ENCODE measurements at places on chromosomes 11 and 22.

DNA sequence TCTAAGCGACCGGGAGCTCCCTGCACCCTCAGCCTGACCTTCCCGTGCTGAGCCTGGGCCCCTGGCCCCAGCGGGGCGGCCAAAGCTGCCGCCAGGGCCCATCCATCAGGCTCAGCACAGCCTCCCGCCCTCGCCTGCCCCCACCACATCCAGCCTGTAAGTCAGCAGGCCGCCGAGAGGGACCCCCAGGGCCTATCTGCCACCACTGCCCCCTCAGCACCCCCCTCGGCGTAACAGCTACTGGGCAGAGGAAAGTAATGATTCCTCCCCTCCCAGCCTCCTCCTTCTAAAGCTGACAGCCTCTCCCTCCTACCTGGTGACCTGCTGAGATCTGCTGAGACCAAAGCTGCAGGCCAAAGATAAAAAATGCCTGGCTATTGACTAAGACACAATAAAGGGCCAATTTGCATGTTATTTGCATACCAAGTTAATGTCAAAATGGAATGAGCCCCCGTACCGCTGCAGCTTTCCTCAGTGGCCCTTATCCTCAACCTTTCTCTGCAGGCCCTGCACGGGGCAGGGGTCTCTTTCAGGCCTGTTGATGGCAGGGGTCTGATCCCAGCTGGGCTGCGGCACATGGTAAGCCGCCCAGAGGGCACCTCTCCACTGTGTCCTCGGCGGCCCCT, 51.6 kb downstream of the RPUSD4 start:
- no peak for DNase-seq

GRCh38 chr22:26722159-26722558, 64.8 kb downstream of the MIAT start:
- DNase-seq = no peak

DNA sequence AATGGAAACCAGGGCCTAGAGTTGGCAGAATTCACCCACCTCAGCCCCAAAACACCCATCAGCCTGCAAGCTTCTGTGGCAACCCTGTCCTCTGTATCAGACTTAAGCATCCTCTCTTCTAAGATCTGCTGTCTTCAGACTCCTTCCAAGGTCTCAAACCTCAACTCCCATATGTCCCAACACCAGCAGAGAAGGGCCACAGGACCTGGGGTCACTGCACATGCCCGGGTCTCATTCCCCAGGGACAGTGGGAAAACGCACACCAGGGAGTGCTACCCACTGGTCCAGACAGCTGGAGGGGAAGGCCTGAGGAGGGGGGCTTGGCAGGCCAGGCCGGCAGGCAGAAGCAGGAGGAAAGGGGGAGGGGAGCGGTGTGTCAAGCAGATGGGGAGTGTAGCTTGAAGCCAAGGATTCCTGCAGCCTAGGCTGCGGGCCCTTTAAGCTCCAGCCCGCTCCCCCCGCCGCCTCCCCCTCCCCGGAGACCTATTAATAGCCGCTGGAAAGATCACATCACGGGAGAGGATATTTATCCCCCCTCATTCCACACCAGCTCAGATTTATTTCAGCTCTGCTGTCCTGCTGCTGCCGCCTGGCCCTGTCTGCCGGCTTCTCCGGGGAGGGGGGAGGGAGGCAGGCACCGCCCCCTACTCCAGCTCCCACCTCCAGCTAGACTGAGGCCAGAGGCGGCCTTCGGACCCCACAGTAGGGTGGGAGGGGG, 16.7 kb downstream of the BCL9L start:
- DNase-seq = no peak

DNA sequence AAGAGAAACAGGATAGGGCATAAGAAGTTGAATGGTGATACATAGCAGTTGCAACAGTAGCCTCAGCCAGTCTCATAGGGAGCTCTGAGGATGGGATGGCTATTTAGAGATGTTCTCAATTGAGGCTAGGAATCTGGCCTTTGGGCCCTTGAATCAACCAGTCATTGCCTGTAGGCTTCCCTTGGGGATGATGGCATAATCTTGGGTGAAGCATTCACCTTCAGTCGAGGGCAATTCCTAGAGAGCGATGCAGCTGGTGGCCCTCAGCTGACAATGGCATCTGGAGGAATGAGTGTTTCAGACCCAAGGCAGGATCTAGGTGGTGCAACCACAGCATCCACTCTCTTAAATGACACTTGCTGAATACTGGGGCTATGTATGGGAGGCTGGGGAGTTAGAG, 61.0 kb downstream of the CCDC81 start:
- no peak for DNase-seq

DNA sequence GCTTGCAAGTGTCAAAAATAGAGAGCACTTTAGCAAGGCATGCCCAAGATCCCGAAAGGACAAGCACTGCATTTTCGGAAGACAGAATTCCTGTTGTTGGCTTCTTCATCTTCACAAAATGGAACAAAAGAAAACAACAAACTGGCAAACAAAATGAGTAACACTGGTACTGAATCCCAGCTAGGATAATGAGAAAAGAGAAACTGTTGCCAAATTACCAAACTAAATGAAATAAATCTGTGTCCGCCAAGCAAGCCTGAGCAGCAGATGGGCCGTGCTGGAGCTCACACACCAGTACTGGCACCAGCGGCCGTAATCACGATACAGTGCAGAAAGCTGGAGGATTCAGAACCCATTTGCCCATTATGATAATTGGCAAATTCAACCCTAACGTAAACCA, 30.6 kb downstream of the TUB start:
- no peak for DNase-seq

- DNase-seq = no peak
Observed at GRCh38 chr22:35642305-35642741, 5.9 kb upstream of the APOL6 start.

DNA sequence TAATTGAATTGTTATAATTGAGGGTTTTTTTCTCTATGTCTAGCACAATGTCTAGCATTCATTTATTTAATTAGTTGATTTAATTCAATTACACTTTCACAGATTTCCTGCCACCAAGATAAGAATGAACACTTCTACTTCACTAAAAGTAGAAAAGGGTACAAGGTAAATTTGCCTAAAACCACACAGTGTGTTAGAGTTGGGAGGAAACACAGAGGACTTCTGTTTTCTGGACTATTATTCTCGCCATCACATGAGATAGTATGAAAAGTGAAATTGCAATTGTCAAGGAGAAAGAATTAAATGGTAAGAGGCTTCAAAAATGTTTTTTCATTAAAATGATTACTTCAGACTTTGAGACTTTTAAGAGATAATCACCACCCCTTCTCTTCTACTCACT, 109.5 kb downstream of the ETS1 start:
- DNase-seq = no peak

DNA sequence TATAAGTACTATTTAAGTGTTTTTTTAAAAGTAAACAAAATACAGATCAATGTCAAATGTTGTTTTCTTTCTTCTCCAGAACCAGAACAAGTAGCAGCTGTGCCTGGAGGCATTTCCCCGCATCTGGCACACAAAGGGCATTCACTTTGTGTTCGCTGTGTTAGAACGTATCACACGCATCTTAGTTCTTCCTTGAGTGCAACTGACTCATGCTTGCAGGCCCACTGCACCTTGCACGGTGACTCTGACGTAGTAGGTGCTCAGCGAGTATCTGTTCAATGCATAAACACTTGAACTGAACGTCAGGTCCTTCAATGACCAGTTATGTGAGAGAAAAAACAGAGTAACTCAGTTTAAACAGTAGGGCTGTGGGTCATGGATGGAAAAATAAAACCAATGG, 3.5 kb downstream of the IFT27 start:
- DNase-seq = no peak

DNA sequence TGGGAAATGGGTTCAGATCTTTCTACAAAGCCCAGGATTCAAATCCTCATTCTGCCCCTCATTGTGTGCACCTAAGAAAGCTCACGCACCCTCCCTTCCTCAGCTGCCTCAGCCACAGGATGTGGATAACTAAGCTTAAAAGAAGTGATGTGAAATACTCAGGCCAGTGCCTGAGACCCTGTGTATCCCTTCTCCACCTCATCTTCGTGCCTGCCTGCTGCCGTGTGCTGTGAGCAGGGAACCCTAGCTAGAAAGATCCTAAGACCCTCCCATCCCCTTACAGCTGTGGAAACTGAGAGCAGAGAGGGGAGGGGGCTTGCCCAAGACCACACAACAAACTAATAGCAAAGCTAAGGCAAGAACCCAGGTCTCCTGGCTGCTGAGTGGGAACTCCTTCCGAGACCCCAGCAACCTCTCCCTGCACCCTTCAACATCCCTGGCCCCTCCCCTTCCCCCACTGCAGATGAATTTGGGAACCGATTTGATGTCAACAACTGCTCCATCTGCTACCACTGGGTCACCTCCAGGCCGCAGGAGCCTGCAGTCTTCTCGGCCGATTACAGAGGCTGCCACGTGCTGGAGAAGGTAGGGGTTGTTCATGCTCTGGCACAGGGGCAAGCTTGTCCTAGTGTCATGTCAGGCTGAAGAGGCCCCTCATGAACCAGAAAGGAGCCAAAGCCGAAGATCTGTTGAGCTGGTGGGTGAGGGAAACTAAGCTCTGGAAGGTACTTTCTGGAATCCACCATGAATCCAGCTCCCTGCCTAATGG, 1.5 kb downstream of the ZP1 start:
- no peak for DNase-seq

DNA sequence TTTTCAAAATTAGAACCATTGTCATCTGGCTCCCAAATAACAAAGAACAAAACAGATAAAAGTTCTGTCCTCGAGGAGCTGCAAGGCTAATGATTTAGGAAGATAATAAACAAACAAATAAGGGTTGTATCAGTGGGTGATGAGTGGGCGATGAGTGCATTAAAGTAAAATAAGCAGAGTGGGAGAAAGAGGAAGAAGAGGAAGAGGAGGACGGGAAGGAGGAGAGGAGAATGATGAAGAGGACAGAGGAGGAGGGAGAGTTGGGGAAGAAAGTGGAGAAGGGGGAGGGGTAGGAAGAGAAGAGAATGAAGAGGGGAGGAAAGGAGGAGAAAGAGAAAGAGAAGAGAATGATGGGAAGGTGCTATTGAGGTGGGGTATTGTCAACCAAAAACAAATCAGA, 33.4 kb upstream of the ISX start:
- no peak for DNase-seq

DNA sequence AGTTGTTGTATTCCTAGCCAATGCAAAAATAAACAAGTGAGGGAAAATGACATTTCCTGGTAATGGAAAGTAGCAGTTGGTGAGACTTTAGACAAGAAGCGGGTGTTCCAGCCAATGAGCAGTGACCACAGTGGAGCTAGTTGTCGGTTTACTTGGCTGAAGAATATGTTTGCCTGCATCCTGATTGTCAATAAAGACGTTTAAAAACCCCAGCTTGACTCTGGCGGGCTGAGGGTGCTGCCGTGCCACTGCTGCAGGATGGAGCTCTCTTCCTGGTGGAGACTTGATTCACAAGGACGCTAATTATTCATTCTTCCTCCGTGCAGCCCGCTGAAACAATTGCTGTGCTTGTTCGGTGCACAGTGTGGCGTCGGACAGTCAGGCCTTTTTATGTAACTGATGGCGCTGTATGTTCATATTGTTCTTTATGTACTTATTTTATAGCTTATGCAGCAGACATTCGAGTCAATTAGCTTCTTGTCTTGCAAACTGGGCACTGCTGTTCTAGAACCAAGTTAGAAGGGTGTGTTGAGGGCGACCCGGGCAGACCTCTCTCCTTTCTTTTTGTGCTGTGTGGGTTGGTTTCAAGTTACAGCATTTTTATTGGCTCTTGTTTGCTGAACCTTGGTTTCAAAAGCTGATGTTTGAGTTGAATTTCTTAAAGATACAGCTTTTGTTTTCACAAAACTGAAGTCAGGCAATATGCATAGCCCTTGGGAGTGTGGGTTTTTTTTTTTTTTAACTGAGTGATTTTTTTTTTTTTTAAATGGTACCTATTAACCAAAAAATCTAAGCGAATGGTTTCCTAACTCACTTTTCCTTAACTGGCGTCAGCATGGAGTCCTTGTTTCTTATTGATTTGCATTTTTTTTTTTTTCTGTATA, 153.9 kb downstream of the TEAD1 start:
- DNase-seq = no peak

DNA sequence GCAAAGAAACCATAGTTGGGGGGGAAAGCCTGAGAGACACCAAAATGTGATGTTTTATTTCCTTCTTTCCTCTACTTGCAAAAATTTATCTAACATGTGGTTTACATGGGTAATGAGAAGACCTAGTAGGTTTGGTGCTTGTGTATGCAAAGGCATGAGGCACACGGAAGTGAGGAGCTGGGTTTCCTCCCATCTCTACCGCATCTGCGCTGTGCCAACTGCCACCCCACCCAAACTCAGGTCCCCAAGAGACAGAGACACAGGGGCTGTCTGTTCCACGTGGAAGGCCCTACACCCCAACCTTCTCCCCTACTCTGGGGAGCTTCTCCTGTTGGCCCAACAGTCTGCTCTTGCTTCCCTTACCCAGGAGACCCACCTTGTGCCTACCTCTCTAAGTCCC, 4.8 kb downstream of the RTL6 start:
- no peak for DNase-seq

DNA sequence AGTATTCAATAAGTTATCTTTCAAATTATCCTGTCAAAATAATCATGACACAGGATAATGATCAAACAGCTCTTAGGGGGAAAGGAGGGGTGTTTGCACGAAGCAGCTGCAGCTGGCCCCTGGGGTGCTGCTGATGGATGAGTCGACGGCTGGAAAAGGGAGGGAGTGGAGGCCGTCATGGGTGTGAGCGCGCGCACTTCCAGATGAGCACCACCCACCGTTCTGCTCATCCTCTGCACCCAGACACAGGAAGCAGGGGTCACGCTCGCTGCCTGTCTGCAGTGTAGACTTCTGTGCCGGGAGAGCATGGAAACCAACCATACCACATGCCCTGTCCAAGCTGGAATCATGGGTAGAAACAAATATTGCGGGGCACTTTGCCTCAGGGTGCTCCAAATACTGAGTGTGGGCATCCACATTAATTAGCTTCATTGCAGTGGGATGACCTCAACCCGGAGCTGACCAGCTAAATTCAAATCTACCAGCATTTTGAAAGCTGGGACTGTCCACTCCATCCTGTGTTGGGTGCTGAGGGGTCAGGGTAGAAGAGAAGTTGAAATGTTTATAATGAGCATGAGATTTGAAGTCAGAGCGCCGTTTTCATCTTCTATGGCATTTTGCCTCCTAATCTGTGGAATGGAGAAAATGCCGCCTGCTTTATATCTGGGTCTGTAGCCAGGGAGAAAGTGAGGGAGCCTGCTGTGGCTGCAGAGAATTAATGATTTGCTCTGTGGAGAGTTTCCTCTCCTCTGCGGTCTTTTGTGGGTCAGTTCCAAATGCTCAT, 802.4 kb downstream of the TBC1D22A start:
- DNase-seq = no peak

DNA sequence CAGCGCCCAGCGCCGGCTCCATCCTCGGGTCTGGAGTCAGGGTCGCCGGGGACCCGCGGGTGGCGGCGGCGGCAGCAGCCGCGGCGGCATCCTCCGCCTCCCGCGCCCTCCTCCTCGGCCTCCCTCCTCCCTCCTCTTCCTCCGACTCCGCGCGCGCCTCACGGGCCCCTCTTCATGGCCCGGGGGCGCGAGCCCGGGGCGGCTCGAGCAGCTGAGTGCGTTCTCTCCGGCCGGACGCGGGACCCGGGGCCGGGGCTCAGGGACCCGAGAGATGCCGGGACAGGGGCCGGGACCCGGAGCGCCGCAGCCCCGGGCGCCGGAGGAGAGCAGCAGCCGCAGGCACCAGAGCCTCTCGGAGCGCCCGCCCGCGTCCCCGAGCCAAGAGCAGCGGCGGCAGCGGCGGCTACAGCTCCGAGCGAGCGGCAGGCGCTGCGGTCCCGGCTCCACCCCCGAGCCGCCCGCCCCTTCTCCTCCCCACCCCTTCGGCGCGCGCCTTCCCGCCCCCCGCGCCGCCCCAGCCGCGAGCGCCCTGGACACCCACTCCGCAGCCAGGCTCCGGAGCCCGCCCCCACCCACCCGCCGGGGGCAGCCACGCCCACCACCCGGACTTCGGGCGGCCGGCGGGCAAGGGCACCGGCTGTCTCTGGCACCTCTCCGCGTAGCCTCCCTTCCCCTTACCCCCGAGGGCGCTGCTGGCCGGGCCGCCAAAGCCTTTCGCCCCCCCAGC, at the start of gene CHST1:
TSS of gene CHST1 (minus strand) at position 417 of the 727 bp plus-strand sequence. CDS start 14,699 bp downstream, outside the sequence.
- no peak for DNase-seq

All from CD8-positive, alpha-beta memory T cell (primary cell).